Urinary bladder (tissue), 4 donors: ENCODE measurements at places on chromosomes 4 and X. TPM values are rescaled to one million over a fixed set of nuclear protein-coding genes. Genes with fewer than 3 reads are reported as not detected.

PABPC4L gene
- 1.6 TPM for polyA plus RNA-seq

NRK gene
- 0.34 TPM for polyA plus RNA-seq

KLHL13 gene
- polyA plus RNA-seq, result 21.5 TPM

GUCY1B1 gene
- polyA plus RNA-seq, result 8.0 TPM

FGFBP1 gene
- 0.16 TPM for polyA plus RNA-seq

GABRA4 gene
- not detected for polyA plus RNA-seq

CENPVL2 gene
- polyA plus RNA-seq, result not detected

FGG gene
- 9.9 TPM for polyA plus RNA-seq

PPP4R3C gene
- polyA plus RNA-seq, result not detected

NPNT gene
- 13.0 TPM for polyA plus RNA-seq

GLUD2 gene
- polyA plus RNA-seq, result 1.5 TPM

CSN2 gene
- polyA plus RNA-seq, result not detected

SPANXC gene
- polyA plus RNA-seq, result not detected

ASB9 gene
- 2.0 TPM for polyA plus RNA-seq

CLGN gene
- 1.8 TPM for polyA plus RNA-seq

NOX1 gene
- 0.61 TPM for polyA plus RNA-seq

FOXR2 gene
- polyA plus RNA-seq, result not detected

CLOCK gene
- polyA plus RNA-seq, result 11.9 TPM

PNMA5 gene
- polyA plus RNA-seq, result 0.04 TPM

MAGEE2 gene
- 0.35 TPM for polyA plus RNA-seq

HPSE gene
- polyA plus RNA-seq, result 1.2 TPM

GPR119 gene
- polyA plus RNA-seq, result not detected

CHRDL1 gene
- 29.3 TPM for polyA plus RNA-seq

MAGEB17 gene
- not detected for polyA plus RNA-seq

HPGDS gene
- polyA plus RNA-seq, result 1.5 TPM

AFM gene
- polyA plus RNA-seq, result 0.05 TPM

SLC30A9 gene
- polyA plus RNA-seq, result 26.0 TPM

SPANXN4 gene
- not detected for polyA plus RNA-seq

ALAS2 gene
- polyA plus RNA-seq, result not detected

KANTR gene
- polyA plus RNA-seq, result 4.2 TPM

KIT gene
- 11.7 TPM for polyA plus RNA-seq
